Naive thymus-derived CD8-positive, alpha-beta T cell (primary cell): ENCODE measurements at places on chromosomes 1 and 21. TPM values are rescaled to one million over a fixed set of nuclear protein-coding genes. Genes with fewer than 3 reads are reported as not detected.
A peak's percentile ranks its signal among the peaks of the same experiment; 100 is the strongest.

- H3K4me1 ChIP-seq, result peaks cover 11% of the 10 kb centered on the region
- H3K36me3 ChIP-seq, result peaks cover 4% of the 10 kb centered on the region
- H3K27me3 ChIP-seq, result no peaks in the 10 kb centered on the region
Observed at GRCh38 chr21:46189213-46189958, 5.1 kb upstream of the SPATC1L start.

GRCh38 chr21:38804030-38804788, 1.5 kb upstream of the ETS2 start:
- no peak for DNase-seq
- peak overlapping the region; percentile 75 for H3K4me3 ChIP-seq
- H3K27ac ChIP-seq, result peak overlapping the region; percentile 15
- H3K27me3 ChIP-seq, result no peaks in the 10 kb centered on the region

GRCh38 chr1:172220376-172220775, 200.1 kb upstream of the C1orf105 start:
- H3K27me3 ChIP-seq, result no peaks in the 10 kb centered on the region
- no peak for DNase-seq
- H3K4me1 ChIP-seq, result no peaks in the 10 kb centered on the region
- peaks cover 2% of the 10 kb centered on the region for H3K36me3 ChIP-seq
- no peak overlapping the region for H3K4me3 ChIP-seq

DNA sequence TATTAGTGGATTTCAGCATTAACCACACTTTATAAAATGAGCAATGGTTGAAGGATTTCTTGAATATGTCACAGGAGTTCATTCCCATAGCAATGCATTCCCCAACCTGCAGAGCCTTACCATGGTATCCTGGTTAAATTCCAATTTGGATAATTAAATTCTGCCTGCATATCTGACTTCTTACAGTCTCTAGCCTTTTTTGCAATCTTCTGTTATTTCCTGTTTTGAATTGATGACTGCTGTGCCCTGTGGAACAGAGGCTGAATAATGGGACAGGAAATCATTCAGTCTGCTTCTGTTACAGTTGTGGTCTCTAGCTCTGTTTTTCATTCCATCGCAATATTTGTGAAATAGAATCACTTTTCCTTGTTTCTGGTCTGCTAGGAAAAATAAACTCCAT, 1823.9 kb downstream of the PLA2G4A start:
- no peaks in the 10 kb centered on the region for H3K27me3 ChIP-seq
- H3K4me1 ChIP-seq, result no peaks in the 10 kb centered on the region
- no peak overlapping the region for H3K4me3 ChIP-seq
- H3K27ac ChIP-seq, result no peak overlapping the region
- DNase-seq, result no peak
- no peaks in the 10 kb centered on the region for H3K36me3 ChIP-seq

- peak overlapping the region; percentile 45 for H3K4me3 ChIP-seq
- no peaks in the 10 kb centered on the region for H3K27me3 ChIP-seq
- DNase-seq, result no peak
- no peaks in the 10 kb centered on the region for H3K36me3 ChIP-seq
- H3K27ac ChIP-seq, result no peak overlapping the region
Observed at GRCh38 chr1:172390301-172390682, 30.2 kb upstream of the C1orf105 start.

GRCh38 chr1:29513357-29513756, 277.0 kb downstream of the PTPRU start:
- no peak overlapping the region for H3K27ac ChIP-seq
- H3K27me3 ChIP-seq, result peaks cover 23% of the 10 kb centered on the region
- no peak overlapping the region for H3K4me3 ChIP-seq
- H3K4me1 ChIP-seq, result no peaks in the 10 kb centered on the region
- H3K36me3 ChIP-seq, result no peaks in the 10 kb centered on the region

DNA sequence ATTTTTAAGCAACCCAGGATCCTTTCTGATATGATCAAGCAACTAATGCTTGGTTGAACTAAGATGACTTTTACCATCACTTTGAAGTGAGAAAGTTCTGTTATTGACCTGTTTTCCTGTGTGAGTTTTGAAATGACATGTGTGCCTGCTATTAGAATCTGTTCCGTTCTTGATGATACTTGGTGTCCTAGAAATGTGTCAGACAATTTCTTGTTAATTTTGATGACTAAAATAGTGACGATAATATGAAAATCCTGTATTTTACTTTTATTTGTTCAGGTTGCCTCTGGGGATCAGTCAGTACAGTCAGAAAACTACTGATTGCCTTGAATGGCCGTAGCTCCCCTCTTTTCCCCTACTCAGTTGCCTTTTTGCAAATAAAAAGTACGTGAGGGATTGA, 228.0 kb downstream of the RYR2 start:
- no peaks in the 10 kb centered on the region for H3K4me1 ChIP-seq
- DNase-seq, result no peak
- no peak overlapping the region for H3K4me3 ChIP-seq
- H3K36me3 ChIP-seq, result no peaks in the 10 kb centered on the region

- peak overlapping the region; percentile 82 for H3K4me3 ChIP-seq
- H3K36me3 ChIP-seq, result no peaks in the 10 kb centered on the region
- H3K27me3 ChIP-seq, result no peaks in the 10 kb centered on the region
Observed at GRCh38 chr1:54486907-54487306, 61.1 kb upstream of the ACOT11 start.

- H3K4me1 ChIP-seq, result no peaks in the 10 kb centered on the region
- H3K4me3 ChIP-seq, result no peak overlapping the region
- no peaks in the 10 kb centered on the region for H3K36me3 ChIP-seq
- no peaks in the 10 kb centered on the region for H3K27me3 ChIP-seq
Observed at GRCh38 chr1:74963120-74963519, 171.1 kb upstream of the LHX8 start.

DNA sequence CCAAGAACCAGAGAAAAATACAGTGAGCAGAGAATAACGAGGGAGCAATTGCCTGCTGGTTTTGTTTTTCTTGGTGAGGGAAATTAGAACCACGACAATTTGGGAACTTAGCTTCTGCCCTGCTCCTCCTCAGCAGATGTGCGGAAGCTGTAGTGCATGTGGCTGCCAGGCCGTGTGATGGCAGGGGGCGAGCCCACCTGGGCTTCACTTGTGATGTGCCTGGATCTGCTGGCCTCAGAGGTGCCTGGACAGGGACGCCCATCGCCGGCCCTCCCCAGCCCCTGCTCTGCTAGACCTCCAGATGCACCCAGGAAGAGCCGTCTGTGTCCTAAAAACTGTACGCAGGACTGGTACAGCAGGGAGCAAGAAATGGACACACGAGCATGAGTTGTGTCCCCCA, 28.5 kb upstream of the C1orf174 start:
- H3K4me3 ChIP-seq, result no peak overlapping the region
- H3K27ac ChIP-seq, result no peak overlapping the region
- H3K27me3 ChIP-seq, result peaks cover 16% of the 10 kb centered on the region
- no peak for DNase-seq
- no peaks in the 10 kb centered on the region for H3K36me3 ChIP-seq

- H3K27me3 ChIP-seq, result peaks cover 6% of the 10 kb centered on the region
- no peak for DNase-seq
- H3K27ac ChIP-seq, result no peak overlapping the region
Observed at GRCh38 chr1:170720661-170721060, 56.7 kb downstream of the PRRX1 start.

GRCh38 chr1:86795316-86795715, 90.9 kb downstream of the SH3GLB1 start:
- H3K36me3 ChIP-seq, result no peaks in the 10 kb centered on the region
- DNase-seq, result no peak
- H3K4me3 ChIP-seq, result no peak overlapping the region
- H3K27ac ChIP-seq, result no peak overlapping the region
- no peaks in the 10 kb centered on the region for H3K4me1 ChIP-seq

DNA sequence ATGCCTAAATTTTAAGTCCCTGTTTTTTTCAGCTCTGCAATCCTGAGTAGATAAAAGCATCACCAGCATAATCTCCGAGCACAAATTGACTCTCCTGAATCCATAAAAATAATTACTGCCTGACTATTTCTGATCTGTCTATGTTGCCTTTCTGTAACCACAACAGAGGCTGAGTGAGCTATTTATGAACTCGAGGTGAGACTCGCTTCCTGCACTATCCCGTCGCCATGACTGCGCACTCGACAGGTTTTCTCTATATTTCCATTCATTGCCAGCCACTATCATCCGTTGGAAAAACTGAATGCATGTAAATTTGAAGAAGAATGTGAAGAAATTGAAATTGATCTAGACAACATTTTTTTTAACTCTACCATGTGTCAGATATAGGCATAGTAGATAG, 897.2 kb downstream of the ADGRL2 start:
- no peak overlapping the region for H3K27ac ChIP-seq
- H3K4me1 ChIP-seq, result no peaks in the 10 kb centered on the region
- no peak for DNase-seq
- H3K4me3 ChIP-seq, result no peak overlapping the region
- H3K36me3 ChIP-seq, result no peaks in the 10 kb centered on the region

DNA sequence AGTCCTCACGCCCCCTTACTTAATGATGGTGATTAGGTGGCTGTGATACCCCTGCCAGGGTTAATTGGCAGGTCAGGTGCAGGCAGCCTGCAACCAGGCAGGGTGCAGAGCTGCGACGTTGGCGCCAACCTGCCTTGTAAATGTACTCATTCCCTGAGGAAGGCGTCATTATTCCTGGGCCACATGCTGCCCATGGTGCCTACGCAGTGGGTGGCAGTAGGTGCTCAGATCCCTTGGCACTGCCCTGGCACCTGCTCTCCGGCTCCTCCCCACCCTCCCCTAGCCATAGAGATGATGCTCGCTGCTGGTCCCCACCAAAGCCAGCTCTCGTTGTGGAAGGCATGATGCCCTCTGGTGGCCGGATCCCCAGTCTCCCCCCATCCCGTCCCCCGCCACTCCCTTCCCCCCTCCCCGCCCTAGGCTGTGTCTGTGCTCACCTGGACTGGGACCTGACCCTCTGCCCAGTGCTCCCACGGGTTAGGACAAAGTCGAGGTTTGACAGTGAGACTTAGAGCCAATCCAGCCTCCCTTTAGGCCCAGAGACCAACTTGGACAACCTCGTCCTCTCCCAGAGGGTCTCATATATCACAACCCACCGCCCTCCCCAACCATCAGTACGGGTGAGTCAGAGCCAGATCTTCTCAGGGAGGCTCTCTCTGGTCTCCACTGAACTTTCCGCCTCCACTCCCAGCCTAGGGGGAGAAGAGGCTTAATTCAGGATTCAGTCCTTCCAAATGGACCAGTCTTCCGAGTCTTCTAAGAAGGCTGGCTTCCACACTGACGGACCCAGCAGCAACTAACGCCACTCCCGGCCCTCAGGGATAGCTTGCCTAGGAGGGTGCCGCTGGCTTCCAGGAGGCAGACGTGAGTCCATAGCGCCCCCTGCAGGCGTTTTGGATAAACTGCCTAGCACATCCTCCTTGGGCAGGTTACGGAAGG, 5.7 kb downstream of the KRTCAP2 start:
- H3K27me3 ChIP-seq, result no peaks in the 10 kb centered on the region
- peaks cover 25% of the 10 kb centered on the region for H3K36me3 ChIP-seq
- peak; percentile 84 for DNase-seq
- peaks cover 22% of the 10 kb centered on the region for H3K4me1 ChIP-seq

GRCh38 chr1:3803905-3804626, 7.8 kb upstream of the LRRC47 start:
- no peak overlapping the region for H3K27ac ChIP-seq
- H3K4me1 ChIP-seq, result peaks cover 5% of the 10 kb centered on the region
- no peaks in the 10 kb centered on the region for H3K36me3 ChIP-seq
- no peak overlapping the region for H3K4me3 ChIP-seq
- peaks cover 23% of the 10 kb centered on the region for H3K27me3 ChIP-seq

GRCh38 chr1:40341491-40342380, 24.6 kb upstream of the COL9A2 start:
- H3K4me3 ChIP-seq, result peak overlapping the region; percentile 58
- DNase-seq, result no peak
- peak overlapping the region; percentile 79 for H3K27ac ChIP-seq
- H3K4me1 ChIP-seq, result peaks cover 63% of the 10 kb centered on the region

GRCh38 chr21:27519361-27519760, 552.5 kb upstream of the ADAMTS5 start:
- no peaks in the 10 kb centered on the region for H3K27me3 ChIP-seq
- H3K4me3 ChIP-seq, result no peak overlapping the region
- H3K27ac ChIP-seq, result no peak overlapping the region
- peaks cover 12% of the 10 kb centered on the region for H3K36me3 ChIP-seq

GRCh38 chr1:173017792-173018191, 32.9 kb downstream of the TNFSF18 start:
- DNase-seq, result no peak
- no peak overlapping the region for H3K4me3 ChIP-seq
- no peaks in the 10 kb centered on the region for H3K36me3 ChIP-seq
- no peak overlapping the region for H3K27ac ChIP-seq

DNA sequence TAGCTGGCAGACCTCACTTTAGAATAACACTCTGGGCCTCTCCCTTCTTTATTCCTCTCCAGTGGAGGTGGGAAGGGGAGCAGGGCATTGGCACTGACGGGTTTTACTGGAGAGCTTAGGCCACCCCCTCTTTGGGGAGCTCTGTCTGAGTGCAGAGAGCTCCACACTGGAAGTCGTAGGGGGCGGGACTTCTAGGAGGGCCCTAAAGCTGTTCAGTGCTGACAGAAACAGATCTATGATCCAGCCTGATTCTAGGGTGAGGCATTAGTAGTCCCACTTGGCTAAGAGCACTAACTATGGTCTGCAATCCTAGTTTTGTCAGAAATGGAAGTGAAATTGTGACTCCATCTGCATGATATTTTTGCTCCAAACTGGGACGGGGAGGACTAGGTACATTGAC, 138.7 kb downstream of the MIS18A start:
- H3K27ac ChIP-seq, result no peak overlapping the region
- H3K27me3 ChIP-seq, result peaks cover 7% of the 10 kb centered on the region
- no peak for DNase-seq
- H3K36me3 ChIP-seq, result peaks cover 2% of the 10 kb centered on the region
- H3K4me3 ChIP-seq, result no peak overlapping the region

DNA sequence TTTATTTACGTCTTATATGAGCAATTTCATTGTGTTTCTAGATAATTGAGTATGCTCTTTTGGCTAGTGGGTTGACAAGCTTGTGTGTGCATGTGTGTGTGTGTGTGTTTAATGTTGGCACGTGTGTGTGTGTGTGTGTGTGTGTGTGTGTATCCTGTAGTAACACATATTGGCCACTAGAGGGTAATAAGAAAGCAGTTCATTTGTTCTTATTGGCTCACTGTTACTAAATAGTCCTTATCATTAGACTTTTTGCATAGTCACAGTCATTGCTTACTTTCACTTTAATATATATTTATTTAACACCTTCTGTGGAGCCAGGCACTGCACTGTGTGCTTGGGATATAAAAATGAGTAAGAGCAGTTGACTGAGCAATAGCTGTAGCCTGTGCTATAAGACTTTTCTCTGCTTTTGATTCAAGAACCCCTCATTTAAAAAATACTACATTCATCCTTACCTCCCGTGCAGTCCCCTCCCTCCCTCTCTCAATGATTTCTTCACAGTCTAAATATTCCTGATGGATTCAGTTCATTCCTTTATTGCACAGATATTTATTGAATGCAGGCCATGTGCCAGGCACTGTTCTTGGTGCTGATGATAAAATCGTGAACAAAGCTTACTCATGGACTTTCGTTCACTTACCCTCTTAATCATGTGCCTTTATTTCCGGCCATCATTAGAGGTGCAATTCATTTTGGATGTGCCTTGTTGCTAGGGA, 96.7 kb downstream of the DYRK1A start:
- no peaks in the 10 kb centered on the region for H3K27me3 ChIP-seq
- H3K27ac ChIP-seq, result peak overlapping the region; percentile 88
- no peaks in the 10 kb centered on the region for H3K36me3 ChIP-seq
- DNase-seq, result no peak
- H3K4me1 ChIP-seq, result peaks cover 96% of the 10 kb centered on the region

ATAD3C gene
- total RNA-seq, result 0.70 TPM

RNPC3 gene
- 80.0 TPM for total RNA-seq

PLCH2 gene
- total RNA-seq, result 14.8 TPM

KRTAP11-1 gene
- not detected for total RNA-seq

RNF187 gene
- 84.8 TPM for total RNA-seq

PRR9 gene
- total RNA-seq, result not detected
